BE2C (cell line): ENCODE measurements at places on chromosomes 2 and 18.

DNA sequence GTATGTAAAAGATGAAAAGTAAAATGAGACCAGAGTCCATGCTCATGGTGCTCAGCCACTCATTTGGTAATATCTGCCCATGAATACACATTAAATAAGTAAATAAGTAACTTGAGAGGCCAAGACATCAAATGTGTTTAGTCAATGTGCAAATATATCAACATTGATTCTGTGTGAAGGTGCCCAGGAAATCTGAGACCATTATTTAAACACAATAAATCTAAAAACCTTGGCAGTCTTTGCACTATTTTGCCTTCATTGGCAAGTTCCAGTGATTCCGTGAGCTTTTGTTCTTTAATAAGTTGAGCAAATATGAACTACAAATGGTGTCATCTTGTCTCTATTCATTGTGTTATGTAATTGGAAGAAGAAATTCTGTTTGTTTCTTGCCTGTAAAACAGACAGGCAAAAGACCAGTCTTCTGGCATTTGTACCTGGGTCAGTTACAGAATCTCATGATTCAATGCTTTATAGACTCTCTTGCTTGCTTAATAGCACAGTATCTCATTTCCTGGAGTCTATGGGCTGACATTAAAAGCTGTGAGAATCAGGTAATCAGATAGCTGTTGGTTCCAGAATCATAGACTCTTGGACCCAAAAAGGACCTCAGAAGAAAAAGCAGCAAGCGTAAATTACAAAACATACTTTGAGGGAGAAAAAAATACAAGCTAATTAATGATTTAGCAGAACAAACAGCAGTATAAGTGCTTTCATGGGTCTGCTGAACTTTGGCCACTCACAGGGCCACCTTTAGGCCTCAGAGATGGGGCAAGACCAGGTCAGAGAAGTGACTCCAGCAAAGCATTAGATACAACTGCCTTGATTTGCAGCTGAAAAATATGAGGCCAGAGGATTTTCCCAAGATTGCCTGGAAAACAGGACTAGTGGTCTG, 20.0 kb upstream of the SERPINB3 start:
- no peak for DNase-seq

- DNase-seq: no peak
Measured at GRCh38 chr2:60872510-60872928, 8.9 kb upstream of the REL start.

- DNase-seq: no peak
Measured at GRCh38 chr2:160581448-160581847, 87.8 kb upstream of the RBMS1 start.

GRCh38 chr18:27604583-27604982, 419.5 kb upstream of the CHST9 start:
- no peak for DNase-seq

GRCh38 chr2:155905657-155906056, 426.9 kb downstream of the NR4A2 start:
- no peak for DNase-seq

DNA sequence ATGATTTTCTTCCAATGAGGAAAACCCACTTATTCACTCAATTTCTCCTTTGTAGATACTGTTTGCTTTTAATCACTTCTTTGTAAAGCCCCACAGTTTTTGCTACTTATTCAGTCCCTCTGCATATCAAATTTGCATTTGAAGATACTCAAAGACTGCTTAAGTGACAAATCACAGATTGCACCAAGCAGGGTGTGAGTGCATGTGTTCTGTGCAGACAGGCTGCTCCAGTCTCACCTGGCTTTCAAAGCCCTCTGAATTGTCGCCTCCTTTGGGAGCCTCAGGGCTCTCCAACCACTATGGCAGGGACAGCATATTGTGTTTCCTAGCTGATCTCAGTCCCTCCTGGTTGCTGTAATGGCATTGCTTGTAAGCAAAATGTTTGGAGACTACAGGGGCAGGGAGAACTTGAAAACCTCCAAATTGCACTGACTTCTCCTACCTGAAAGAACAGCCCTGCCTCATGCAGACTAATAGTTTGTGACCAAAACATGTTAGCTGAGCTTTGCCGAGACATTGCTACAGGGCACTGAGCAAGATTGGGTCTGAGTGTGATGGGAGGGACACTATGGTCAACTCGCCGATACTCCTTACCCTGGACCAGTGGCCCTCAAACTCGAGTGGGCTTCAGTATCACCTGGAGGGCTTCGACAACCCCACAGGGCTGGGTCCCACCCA, 96.8 kb downstream of the POLE4 start:
- no peak for DNase-seq

- DNase-seq: no peak
Measured at GRCh38 chr2:182949052-182949451, 82.6 kb upstream of the FRZB start.

DNA sequence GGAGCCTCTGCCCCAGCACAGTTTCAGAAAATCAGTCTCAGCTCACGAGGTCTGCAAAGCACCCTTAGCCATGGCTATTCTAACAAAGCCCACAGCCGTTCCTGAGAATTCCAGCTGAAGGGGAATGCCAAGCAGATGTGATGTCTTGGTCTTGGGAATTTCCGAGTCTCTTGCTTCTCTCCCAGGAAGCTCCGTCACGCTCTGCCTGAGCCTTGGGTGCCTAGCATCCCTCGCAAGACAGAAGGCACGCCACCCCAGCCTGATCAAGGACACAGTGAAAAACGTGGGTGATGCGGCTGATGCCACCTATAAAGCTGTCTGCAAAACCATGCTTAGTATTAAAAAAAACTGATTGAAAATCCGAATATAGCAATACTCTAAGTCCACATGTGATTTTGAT, 254.6 kb downstream of the SH3BP4 start:
- DNase-seq: no peak

DNA sequence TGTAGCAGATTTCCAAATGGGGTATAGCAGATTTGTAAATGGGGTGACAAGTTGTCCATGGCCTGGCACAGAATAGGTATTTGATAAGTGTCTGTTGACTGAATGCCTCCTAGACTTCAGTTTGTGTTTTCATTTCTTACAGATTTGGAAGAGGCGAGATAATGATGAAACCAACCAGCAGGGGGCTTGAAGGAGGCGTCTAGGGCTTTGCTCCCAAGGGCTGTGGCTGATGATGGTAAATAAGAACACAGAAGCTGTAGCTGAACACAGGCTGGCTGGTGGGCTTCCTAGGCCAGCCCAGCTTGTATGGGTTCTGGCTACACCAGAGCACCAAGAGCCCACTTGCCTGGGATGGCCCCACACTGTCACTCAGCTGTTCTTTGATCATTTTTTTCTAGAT, 19.4 kb downstream of the SFTPB start:
- peak; percentile 33 for DNase-seq
